ENCODE measurements at places on chromosomes 2 and 18.

GRCh38 chr2:16073921-16074425 lies 133.6 kb downstream of the MYCN start:
- no peak for DNase-seq

- no peak for DNase-seq
These were observed 8.5 kb upstream of the CXCR4 start for GRCh38 chr2:136126421-136126926.

- DNase-seq: no peak
These were observed 68.9 kb downstream of the USP40 start for GRCh38 chr2:233497692-233498091.

- no peak for DNase-seq
These were observed 226.0 kb downstream of the FAM210A start for GRCh38 chr18:13500227-13500865.

- no peak for DNase-seq
These were observed 164.4 kb upstream of the KLHL29 start for GRCh38 chr2:23220513-23221094.

GRCh38 chr2:121152861-121153260 lies 132.1 kb downstream of the TFCP2L1 start:
- no peak for DNase-seq

DNA sequence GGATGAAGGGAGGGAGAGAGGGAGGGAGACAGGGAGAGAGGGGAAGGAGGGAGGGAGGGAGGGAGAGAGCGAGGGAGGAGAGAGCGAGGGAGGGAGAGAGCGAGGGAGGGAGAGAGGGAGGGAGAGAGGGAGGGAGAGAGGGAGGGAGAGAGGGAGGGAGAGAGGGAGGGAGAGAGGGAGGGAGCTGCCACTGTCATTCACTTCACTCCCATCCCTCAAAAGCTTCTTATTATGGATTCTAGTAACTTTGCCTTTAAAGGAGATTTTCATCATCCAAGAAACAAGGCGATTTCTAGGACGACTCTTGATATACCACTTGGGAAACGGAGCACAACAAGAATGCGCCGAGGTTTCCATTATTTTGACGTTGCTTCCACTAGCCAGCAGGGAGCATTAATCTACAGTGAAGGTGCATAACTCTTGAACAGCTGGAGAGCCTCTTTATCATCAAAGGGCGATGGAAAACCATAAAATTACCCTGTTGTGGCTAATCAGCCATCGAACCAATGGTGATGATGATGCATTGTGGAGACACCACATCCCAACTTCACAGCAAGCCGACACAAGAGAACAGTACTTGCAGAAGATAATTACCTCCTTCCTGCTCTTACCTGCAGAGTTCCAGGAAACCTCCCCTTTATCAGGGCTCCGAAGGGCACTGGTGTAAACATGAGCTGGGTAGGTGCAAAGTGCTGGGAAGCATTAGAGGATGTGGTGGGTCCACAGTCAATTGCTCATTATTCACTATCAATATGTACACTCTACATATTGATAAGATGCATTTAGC lies 130.5 kb downstream of the EIPR1 start:
- DNase-seq: no peak
